Daoy (cell line): ENCODE measurements at places on chromosomes 4 and X.
A peak's percentile ranks its signal among the peaks of the same experiment; 100 is the strongest.

DNA sequence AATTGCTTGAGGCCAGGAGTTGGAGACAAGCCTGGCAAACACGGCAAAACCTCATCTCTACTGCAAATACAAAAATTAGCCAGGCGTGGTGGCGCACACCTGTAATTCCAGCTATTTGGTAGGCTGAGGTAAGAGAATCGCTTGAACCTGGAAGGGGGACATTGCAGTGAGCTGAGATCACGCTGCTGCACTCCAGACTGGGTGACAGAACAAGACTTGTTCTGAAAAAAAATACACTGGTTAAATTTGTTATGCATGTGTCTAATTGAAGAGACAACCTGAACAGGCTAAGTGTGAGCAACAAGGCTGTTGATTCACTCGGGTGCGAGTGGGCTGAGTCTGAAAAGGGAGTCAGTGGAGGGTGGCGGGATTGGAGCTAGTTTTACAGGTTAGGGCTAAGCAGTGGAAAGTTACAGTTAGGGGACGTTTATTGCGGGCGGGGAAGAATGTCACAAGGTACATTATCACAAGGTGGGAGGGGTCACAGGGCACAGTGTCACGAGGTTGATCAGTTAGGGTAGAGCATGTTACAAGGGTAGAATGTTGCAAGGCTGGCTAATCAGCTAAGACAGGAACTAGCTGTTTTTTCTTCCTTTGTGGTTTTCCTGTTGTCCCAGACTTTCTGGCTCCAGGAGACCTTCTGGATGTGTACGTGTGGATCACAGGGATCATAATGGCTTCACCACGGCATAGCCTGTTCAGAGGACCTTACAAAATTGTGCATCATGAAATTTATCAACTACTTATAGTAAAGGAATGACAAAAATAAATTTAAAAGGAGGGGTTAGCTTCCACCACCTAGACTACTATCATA is 115.8 kb downstream of the NAA11 start:
- DNase-seq = peak; percentile 31

GRCh38 chr4:87012265-87012953 is 77.6 kb downstream of the AFF1 start:
- DNase-seq = no peak

DNA sequence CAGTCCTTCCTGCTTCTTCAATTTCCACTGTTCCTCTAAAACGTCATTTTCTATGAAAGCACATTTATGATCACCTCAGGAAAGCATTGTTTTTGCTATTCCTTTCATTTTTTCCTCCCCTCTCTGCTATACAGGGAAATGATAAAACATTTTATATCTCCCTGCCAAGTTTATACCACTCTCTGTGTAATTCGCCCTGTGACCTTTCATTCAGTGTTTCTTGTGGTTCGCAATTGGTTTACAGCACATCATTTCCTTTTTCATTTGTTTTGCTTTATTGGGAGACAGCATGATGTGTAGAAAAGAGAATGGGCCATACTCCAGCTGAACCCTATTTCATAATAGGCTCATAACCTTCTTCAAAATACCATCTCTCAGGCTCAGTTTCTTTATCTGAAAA is 99.9 kb upstream of the RAPGEF2 start:
- no peak for DNase-seq

GRCh38 chr4:94744850-94745249 is 12.9 kb upstream of the BMPR1B start:
- DNase-seq = no peak

DNA sequence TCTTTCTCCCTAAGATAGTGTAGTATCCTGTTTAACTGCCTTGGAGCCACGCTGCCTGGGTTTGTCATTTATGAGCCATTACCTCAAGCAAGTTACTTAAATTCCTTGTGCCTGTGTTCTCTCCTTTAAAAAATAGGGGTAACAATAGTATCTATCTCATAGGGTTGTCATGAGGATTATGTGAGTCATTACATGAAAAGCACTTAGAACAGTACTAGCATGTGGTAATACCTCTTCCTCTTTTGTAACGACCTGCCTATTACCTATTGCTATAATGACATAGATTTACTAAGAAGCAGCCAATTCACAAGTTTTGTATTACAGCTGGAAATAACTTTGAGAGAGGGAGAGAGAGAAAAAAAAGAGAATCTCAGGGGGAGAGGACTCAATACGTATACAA is 834.7 kb downstream of the RAPGEF2 start:
- no peak for DNase-seq

GRCh38 chr4:15145709-15146108 is 143.4 kb downstream of the CPEB2 start:
- DNase-seq = no peak

DNA sequence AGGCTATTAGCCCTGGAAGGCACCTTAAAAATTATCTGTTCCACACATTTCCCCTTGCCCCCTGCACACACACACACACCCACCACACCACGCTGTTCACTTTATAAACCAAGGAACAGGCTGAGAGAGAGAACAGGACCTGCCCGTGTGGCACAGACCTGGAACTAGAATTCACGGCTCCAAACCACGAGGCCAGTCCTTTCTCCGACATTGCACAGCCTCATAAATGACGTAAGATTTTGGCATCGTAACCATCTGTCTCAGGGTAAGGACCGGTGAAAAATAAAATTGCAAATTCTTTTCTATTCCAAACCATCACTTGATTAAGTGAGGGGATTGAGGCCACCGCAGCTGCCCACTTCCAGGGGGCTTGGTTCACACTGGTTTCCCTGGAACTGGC is 330.3 kb downstream of the BCOR start:
- no peak for DNase-seq

- DNase-seq = peak; percentile 88
These were observed 492 bp upstream of the NKX3-2 start for GRCh38 chr4:13544606-13545393.

- no peak for DNase-seq
These were observed 92.5 kb downstream of the FNIP2 start for GRCh38 chr4:158861281-158861680.

DNA sequence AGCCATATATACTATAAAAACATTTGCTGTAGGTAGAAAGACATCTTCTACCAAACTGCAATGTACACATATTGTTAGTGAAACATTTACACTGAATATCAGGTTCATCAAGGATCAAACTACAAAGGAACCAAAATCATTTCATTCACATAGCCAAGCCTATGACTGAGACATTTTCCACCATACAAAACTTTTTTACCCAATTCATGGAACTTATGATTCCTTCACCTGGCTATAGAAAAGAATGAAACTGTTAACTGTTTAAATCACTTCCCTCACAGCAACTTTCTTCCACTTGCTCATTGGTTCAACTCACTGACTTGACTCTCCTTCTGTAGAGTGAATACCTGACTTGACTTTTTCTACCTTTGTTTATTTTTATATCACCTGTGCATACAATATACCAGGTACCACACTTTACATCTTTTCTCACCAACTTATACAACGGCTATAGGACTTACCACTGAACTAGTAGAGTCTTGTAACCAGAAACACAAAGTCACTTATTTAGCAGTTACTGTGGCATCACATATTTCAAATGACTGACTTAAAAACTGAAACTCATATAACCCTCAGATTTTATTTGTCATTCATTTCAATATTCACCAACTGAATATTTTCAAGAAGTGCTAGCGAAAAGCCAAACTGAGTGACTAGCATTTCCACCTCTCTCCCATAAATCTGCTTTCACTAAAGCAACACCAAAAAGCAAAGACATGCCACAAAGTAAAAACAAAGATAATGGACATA is 30.9 kb downstream of the CAMK2D start:
- no peak for DNase-seq

DNA sequence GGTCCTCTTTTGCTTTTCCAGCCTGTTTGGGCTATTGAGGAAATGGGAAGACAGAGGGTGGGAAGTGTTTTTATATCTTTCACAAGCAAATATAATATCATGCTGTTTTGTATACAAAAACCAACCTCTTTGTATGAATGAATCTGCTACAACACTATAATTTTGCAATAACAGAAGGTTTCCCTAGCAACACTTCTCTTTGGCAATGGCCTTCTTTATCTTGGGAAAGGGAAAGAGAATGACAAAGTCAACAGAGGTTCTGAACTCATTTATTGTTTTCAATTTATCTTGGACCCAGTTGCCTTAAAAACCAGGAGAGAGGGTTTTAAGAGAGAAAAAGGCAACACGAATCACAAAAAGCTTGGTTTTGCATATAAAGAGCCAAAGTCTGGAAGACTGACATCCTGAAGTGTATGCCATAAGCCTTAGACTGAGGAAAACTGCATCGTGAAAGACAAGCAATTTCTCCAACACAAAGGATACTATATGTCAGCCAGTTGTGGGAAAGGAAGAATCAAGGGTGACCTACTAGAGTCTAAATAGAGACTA is 121.8 kb upstream of the FAM241A start:
- no peak for DNase-seq

GRCh38 chrX:69036674-69037573 is 128.3 kb downstream of the PJA1 start:
- no peak for DNase-seq

GRCh38 chr4:8525383-8526120 is 54.6 kb upstream of the GPR78 start:
- DNase-seq = no peak

GRCh38 chrX:38458071-38458470 is 103.3 kb upstream of the TSPAN7 start:
- DNase-seq = no peak

DNA sequence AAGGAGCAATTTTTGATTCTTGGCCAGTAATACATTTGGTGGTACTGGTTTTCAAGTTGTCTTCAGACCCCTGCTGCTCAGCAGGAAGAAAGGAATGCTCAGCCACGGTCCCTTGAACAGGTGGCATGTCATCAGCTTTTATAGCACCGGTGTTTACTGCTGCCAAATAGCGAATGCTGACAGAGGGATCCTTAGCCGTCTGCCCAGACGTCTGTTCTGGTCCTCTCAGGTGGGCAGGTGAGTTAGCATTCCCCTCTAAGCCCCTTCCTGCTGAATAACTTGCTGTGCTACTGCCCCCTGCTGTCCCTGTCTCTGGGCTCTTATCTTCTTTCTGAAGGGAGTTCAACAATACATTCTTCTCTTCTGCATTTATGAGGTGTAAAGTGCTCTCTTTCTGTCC is 28.4 kb downstream of the BOD1L1 start:
- DNase-seq = no peak

DNA sequence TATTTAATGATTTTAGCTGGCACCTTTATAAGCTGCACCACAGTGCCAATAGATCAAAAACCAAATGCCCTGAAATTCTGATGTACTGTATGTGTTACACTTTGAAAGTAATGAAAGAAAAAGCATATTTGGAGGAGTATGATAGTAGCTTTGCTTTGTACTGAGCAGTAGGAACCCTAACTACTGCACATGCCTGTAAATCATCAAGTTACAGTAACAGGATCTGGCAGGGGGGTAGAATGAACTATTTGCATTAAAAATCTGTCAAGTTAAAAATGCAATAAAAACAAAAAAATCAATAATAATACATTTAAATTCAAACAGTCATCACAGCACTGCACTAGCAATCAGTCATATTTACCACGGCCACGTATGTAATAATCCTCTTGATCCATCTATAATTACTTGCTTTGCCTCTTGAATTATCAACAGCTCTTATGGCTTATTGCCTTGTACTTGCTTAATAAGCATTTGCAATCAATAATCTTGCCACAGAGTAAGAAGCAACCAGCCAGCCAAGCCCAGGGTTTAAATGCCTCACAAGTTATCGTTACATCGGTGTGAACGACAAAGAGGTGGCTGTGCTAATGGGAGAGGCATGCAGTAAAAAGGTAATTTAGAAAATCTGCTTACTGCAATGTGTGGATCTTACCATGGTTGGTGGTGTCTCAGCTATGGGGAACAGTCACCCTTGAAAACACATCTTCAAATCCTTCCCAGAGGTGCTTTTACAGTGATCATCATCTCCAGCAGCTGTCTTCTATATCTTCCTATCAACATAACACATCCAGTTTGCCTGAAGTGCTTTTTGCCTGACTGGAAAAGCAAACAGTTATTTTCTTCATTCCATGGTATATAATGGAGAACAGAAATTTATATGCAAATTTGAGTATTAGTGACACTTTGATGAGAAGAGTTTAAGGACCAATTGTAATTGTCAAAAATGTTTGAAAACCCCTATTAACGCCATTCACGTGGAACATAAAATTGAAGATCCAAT is 1812.1 kb upstream of the ADGRL3 start:
- no peak for DNase-seq

DNA sequence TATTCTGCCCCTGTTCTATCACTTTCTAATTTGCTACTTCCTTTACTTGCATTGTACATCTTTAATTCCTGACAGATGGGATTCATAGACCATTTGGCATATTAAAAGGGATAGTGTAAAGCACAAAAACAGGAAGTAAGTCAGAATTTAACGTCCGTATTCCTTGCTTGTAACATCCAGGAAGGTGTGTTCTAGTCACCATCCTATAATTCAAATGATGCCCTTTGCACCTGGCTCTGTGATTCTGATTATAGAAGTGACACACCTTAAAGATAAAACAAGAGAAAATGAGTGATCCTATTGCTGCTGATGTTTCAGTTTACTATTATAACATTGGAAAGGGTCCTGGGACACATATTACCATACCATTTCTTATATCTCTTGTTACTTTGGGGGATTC is 238.7 kb upstream of the NR3C2 start:
- no peak for DNase-seq

GRCh38 chrX:131199091-131199490 is 90.0 kb downstream of the IGSF1 start:
- peak; percentile 8 for DNase-seq

DNA sequence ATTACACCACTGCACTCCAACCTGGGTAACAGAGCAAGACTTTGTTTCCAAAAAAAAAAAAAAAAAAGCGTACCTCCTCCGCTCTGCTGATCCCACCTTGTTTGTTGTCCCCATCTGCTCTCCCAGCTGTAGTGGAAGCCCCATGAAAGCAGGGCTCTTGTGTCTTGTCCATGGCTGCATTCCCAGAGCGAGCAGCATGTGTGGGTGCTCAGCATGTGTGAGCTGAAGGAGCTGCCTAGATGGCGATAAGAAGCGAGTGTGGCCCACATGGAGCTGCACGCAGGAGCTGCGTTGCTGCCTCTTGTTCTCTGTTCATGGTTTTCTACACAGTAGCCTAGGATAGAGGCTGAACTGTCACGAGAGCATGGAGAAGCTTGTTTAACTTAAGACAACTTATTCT is 12.4 kb downstream of the NSD2 start:
- DNase-seq = no peak

DNA sequence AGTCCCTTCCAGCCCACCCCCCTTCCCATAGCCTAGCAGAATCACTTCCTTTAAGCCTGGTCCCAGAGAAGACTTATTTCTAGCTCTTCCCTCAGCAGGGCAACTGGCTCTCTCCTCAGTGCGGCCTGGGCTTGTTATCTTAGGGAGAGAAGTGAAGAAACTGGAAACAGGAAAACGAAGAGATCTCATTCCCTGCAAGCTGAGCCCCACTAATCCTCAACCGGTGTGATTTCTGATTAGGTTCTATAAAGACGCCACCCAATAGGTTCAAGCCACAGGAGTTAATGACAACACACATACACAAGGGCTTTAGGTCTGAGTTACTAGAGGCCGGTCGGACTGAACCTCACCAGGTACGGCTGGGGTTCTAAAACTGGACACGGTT is 3.2 kb downstream of the GSX2 start:
- DNase-seq = no peak
